ENCODE measurements at places on chromosomes 7 and 10. TPM values are rescaled to one million over a fixed set of nuclear protein-coding genes. Genes with fewer than 3 reads are reported as not detected.

DCLRE1A gene
- 5.2 TPM for total RNA-seq

RBM20 gene
- 4.0 TPM for total RNA-seq

CYP2W1 gene
- total RNA-seq, result not detected

ASAH2B gene
- 2.5 TPM for total RNA-seq

AGAP9 gene
- 0.16 TPM for total RNA-seq

NUTM2E gene
- total RNA-seq, result not detected

NUTM2A gene
- total RNA-seq, result 0.44 TPM

INMT gene
- 0.16 TPM for total RNA-seq

AKR1D1 gene
- total RNA-seq, result not detected

LAMB4 gene
- 0.06 TPM for total RNA-seq

Data from bladder microvascular endothelial cell (primary cell).